ENCODE measurements at places on chromosomes 11 and 22. TPM values are rescaled to one million over a fixed set of nuclear protein-coding genes. Genes with fewer than 3 reads are reported as not detected.

The THY1 gene
- 7.8 TPM for total RNA-seq

The TTC36 gene
- 1.9 TPM for total RNA-seq

The SYTL2 gene
- total RNA-seq = 36.5 TPM

The HOATZ gene
- total RNA-seq = not detected

The KCNC1 gene
- total RNA-seq = not detected

The KDM4D gene
- total RNA-seq = 0.52 TPM

The OR6X1 gene
- not detected for total RNA-seq

The PRRG4 gene
- total RNA-seq = 12.6 TPM

DNA sequence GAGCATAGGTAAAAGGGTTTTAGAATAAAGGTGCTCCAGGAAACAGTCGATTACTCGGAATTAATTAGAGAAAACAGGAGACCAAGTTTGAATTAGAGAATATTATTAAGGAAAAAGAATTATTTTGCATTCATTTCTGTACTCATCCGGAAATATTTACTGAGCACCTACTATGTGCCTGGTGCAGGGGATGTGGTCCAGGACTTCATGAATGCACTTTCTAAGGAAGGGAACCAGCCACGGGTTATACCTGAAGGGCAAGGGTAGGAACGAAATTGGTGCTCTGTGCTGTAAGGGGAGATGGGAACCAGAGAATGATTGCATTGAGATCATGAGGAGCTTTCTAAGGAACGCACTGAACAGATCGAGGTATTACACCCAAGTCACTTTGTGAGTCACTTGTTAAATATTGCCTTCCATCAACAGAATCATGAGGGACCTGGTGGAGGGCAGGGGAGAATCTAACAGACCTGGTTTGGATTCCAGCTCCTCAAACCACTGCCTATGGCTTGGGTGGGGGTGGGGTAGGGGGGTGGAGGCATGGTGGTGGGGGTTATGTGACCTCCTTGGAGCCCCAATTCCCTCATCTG is 40.9 kb downstream of the C11orf96 start:
- DNase-seq = no peak

- DNase-seq = no peak
Measured at GRCh38 chr11:35281169-35281688, 138.1 kb downstream of the SLC1A2 start.

DNA sequence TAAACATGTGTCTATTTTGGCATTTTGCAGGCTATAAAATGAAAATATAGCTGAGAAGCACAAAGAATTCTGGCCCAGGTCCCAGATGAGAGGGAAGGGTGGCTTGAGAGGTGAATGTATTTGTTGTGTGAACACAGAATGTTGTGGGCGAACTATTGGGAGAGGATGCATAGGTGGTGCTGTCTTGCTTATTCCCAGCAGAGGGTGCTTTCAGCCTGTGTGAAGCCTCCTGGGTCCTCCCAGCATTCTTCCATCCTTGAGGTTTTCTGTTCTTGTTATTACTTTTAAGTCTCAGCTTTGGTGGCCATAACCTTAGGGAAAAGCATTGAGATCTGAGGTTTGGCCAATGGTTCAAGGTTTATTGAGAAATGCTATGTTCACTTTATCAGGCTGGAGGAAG is 108.7 kb upstream of the SNX19 start:
- DNase-seq = no peak

GRCh38 chr11:95375451-95375850 is 144.4 kb upstream of the SESN3 start:
- no peak for DNase-seq
